ACHN (cell line): ENCODE measurements at places on chromosomes 5 and 9.

GRCh38 chr9:85941966-85942912 lies 1.3 kb downstream of the NAA35 start:
- no peak for DNase-seq

DNA sequence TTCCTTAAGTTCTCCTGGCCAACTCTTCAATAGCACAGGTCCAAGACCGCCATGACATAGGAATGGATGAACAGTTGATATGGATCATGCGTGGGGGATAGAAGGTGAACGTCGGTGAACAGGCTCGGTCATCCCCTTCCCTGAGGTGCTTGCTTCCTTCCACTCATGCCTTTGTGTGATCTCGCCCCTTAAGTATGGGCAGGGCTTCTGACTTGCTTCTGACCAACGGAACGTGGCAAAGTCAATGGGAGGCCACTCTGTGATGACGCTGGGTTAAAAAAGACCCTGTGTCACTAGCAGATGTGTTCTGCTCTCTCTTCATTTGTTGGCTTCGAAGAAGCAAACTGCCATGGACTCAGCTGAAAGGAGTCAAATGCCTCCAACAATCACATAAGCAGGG lies 240.5 kb upstream of the TUT7 start:
- no peak for DNase-seq

GRCh38 chr9:33222031-33222430 lies 17.9 kb upstream of the SPINK4 start:
- no peak for DNase-seq

- no peak for DNase-seq
Observed at GRCh38 chr9:33197279-33198152, 30.4 kb upstream of the B4GALT1 start.
